ENCODE measurements at places on chromosomes 5 and 9.

DNA sequence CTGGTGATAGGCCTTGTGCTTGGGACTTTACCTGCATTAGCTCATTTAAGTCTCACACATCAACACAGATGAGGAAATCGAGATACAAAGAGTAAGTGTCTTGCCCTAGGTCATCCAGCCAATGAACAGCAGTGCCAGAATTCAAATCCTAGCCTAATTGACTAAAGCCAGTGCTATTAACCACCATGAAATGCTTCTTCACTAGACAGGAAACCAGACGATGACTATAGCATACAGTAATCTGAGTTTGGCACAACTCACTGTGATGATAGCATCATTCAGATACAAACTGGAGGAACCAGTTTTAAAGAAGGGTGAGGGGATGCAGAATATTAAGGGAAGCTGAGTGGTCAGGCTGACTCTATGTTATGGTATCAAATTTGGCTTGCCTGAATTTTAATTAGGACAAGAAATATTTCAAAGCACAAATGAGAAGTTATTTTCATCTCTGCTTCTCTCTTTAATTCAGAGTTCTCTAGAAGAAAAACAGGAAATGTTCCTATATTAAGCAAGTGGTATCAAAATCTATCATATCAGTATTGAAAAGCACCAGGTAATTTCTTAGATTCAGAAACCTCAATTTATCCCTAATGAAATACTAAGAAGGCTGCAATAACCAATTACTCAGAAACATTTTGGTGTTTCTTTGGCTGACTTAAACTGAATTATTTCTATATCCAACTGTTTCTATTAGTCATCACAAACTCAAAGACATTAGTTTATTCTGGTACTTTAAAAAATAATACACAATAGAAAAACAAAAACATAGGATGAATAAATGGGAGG is 147.0 kb upstream of the RASA1 start:
- DNase-seq = no peak

DNA sequence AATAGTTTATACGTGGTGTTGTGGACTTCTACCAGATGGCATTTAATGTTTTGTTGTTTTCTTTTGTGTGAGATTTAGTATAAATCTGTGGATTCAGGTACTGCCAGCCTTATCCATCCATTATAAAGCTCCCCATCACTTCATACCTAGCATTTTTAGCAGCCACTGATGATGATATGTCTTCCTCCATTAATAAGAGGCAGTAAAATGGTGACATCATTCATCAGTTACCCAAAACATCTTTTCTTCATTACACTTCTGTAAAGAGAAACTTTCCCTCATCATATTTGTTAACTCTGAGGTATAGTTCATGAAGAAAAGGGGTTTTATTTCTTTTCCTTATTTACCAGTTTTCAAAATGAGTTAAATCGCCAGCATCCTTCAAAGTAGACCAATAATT is 19.4 kb downstream of the CHD1 start:
- DNase-seq = no peak

- no peak for DNase-seq
These were observed 17.7 kb downstream of the SLC28A3 start for GRCh38 chr9:84322828-84323227.

DNA sequence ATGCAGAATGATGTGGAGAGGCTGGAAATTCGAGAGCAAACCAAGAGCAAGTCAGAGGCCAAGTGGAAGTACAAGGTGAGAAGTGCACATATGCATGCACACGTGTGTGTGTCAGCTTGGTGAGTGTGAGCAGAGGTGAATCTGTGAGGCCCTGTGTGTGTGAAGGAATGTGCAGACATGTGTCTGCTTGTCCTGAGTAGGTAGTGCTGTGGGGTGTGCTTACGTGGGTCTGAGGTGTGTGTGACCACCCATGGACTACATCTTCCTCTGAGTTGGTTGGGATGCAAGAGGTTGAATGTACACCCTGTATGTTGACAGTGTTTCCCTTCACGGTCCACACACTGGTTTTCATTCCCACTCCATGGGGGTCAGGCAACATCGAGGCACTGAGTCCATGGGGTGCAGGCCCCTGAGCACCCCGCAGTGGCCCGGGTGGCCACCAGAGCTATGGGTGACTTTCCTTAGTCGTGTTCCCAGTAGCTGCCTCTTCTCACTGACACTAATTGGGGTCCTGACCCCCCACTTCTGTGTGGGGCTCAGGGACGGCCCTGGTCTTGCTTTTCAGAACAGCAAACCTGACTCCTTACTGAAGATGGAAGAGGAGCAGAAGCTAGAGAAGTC is 86.7 kb downstream of the PHF2 start:
- DNase-seq = no peak

GRCh38 chr5:171306781-171307591 is 2.1 kb upstream of the TLX3 start:
- DNase-seq = no peak

GRCh38 chr9:114491430-114492003 is 13.8 kb downstream of the WHRN start:
- no peak for DNase-seq

GRCh38 chr9:18890372-18890771 is 142.6 kb downstream of the SAXO1 start:
- DNase-seq = no peak

- DNase-seq = no peak
These were observed 210.8 kb downstream of the TSSK1B start for GRCh38 chr5:113223831-113224604.

GRCh38 chr5:66869347-66869746 is 273.2 kb downstream of the MAST4 start:
- DNase-seq = no peak

DNA sequence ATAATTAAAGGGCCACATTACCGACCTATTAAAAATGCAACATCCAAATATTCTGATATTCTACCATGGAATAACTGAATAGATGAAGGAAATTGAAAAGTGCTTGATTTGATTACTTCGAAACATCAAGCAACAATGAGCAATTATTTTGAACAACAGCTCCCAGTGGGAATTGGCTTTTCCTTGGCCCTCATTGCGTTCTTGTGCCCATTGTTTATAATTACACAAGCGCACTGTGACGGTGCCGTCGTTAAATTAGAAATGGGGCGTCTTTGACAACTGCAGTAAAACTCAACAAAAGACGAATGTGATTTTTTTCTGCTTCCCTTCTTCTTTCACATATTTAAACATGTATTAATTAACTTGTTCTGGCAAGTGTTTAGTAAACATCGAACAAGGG is 61.6 kb downstream of the CDH6 start:
- no peak for DNase-seq

- no peak for DNase-seq
These were observed 105.7 kb upstream of the RANBP3L start for GRCh38 chr5:36407396-36407795.

GRCh38 chr5:31407921-31408693 is 123.8 kb downstream of the DROSHA start:
- no peak for DNase-seq

DNA sequence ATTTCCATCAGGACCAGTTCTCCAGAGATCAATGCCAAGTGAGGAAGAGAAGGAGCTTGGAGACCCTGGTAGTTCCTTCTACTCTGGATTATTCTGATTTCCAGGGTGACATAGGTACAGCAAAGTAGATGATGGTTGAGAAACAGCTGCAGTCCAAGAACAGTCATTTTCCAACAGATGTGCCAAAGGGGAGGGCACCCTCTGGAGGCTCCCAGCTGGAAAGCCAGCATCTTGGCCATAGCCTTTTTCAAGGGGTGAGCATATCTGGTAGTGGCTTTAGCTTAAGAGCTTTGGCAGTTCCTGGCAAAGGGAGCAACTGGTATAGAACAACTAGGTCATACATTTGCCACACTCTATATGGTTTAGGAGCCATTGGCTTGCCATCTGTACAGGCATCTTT is 492.7 kb downstream of the RASEF start:
- no peak for DNase-seq

GRCh38 chr5:26645659-26646058 is 392.7 kb downstream of the CDH9 start:
- DNase-seq = no peak

DNA sequence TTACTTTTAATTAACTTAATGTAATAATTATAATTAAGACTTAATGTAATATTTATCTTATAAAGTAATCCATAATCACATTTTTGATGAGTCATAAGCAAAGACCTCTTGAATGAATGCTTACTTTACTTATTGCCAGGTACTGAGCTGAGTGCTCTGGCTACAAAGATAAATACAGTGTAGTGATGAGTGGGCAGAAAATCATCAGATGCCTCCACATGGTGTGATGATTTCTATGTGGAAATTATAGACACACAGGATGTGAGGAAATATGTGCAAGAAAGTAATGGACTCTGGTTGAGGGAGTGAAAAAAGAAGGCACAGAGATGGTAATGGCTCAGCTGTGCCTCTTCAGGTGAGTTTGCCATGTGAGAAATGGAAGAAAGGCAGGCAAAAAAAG is 422.6 kb upstream of the CD180 start:
- no peak for DNase-seq

DNA sequence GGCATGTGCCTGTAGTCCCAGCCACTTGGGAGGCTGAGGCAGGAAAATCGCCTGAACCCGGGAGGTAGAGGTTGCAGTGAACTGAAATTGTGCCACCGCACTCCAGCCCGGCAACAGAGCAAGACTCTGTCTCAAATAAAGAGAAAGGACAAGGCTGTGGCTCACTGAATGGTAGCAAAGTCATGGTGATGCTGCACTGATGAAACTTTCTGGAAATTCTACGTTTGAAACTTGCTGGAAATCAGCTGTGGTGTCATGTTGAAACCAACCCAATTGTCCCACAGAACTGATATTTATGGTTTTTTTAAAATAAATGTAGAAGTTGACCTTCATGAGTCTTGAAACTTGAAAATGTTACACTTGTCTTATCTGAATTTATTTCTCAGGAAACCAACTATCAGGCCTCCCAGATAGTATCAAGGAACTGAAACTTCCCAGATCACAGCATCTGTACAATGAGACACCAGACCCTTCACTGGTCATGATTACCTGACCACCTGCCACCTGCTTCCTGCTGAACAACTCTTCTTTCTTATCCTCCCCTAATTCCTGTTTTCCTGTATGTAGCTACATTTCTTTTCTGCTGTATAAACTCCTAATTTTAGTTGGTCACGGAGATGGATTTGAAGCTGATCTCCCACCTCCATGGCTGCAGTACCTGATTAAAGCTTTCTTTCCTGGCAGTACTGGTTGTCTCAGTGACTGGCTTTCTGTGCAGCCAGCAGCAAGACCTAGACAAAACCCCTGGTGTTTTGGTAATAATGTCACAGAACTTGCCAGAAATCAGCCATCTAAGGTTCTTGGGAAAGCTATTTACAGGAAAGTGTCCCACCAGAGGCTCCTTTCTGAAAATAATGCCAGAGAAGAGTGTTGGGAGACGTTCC is 5.6 kb upstream of the TBC1D13 start:
- DNase-seq = no peak

GRCh38 chr5:17012289-17012688 is 76.2 kb upstream of the MYO10 start:
- no peak for DNase-seq

DNA sequence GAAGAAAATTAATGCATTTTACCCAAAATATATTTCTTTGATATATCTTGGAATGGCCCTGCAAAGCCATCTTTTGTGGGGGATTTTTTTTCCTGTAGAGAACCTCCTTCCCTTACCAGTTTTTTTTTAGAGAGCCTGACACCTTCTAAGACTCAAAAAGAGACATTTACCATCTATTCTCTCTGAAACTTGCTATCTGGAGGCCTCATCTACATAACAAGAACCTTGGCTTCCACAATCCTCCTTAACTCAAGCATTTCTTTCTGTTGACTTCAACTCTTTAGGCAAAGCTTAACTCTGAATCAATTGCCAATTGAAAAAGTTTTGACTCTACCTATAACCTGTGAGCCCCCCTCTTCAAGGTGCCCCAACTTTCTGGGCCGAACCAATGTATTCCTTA is 6.2 kb downstream of the SLC45A2 start:
- DNase-seq = no peak
